ENCODE measurements at places on chromosomes 4 and X.

DNA sequence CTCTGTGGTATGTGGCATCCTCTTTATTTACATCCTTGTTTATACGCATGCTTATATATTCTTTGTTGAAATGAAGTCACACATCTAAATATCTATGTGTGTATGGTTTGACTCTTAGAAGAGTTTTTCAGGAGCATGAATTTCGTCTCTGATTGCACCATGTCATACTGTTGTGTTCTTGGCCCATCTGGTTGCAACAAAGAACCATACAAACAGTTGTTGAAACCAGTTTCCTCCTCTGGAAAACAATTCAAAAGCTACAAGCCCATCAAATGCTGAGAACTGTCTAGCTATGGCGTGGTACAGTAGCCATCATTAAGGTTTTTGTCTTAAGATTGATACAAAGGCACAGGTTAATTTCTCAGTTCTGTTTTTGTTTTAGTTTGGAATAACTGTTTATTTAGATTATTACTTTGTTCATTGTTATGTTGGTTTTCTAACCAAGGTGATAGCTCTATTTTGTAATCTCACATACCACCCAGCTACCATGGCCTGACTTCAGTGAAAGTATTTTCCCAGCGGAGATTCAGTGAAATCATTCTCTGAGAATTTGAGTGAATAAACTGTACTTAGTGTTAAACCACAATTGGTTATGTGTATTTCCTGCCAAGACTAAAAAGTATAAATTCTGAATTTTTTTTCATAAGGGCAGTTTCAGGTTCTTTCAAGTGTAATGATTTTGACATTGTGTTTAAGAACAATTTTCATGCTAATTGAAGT, 91.0 kb downstream of the ARHGAP24 start:
- no peak for DNase-seq

DNA sequence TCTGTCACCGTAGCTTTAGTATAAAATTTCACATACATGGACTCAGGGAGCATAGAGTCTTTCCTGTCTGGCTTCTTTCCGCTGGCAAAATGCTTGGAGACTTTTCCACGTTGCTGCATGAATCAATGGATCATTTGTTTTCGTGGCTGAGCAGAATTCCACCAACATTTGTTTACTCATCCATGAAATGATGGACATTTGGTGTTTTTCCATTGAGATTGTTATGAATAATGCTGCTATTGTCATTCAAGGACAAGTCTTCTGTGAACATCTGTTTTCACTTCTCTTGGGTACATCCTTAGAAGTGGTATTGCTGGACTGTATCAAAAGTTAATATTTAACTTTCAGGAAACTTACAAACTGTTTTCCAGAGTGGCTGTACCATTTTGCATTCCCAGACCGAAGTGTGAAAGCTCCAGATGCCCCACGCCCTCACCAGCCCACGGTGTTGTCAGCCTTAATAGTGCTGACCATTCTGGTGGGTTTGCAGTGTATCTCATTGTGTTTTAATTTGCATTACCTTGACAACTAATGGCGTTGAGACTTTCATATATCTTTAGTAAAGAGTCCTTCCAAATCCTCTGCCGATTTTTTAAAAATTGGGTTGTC, 5.8 kb upstream of the TMEM271 start:
- no peak for DNase-seq

GRCh38 chr4:184100297-184100885, 117.3 kb downstream of the ENPP6 start:
- DNase-seq: no peak

GRCh38 chrX:123773258-123773988, 40.6 kb upstream of the THOC2 start:
- no peak for DNase-seq

DNA sequence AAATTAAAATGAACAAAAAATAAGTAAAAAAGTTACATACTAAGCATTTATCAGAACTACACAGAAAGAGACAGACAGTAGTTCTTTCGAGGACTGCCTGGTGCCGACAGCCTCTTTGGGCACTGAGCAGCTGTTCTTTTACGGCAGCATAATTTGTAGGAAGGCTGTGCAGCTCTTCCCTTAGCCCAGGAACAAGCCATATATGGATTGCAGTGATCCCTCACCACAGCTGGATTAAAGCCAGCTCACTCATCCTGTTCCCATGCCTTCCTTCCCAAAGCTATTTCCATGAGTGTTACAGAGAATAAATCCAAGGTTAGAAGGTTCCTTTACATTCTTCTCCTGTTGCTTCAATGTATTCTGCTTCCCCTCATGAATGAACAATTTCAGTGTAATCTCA, 71.7 kb downstream of the DDX60L start:
- DNase-seq: no peak

GRCh38 chr4:113101669-113102068, 52.2 kb downstream of the ANK2 start:
- no peak for DNase-seq

DNA sequence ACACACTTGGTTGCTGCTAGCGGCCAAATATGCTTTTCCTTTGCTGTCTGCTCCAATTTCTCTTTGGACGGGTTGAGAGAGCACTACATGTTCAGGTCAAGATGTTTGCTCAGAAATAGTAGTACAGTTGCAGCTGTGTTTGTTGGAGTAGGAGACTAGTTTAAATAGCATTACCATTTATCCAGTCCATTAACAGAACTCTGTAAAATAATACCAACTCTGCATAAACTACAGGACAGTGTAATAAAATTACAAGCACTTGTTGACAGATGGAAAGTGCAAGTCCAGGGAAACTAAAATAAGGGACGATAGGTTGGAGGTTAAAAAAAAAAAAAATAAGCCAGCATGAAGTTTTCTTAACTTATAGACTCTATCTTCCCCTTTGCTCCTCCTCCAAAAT, 20.2 kb downstream of the SLIT2 start:
- no peak for DNase-seq

GRCh38 chr4:602559-602942, 22.8 kb upstream of the PDE6B start:
- peak; percentile 44 for DNase-seq

DNA sequence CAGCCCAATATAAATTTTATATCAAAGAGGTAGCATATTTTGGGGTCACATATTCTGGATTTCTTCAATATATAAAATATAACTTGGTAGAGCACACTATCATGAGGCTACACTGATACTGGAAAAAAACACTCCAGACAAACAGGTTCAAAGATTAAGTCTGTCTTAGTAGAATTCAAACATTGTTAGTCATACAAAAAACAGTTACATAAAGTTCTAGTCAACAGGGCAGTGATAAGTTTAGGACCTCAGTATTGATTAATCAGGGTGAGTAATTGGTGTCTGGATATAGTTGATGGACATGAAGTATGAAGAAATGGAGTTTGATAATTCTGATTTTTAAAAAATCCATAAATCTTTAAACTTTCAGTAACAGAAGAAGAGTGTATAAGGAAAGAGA, 1291.3 kb downstream of the FSTL5 start:
- no peak for DNase-seq

- DNase-seq: no peak
These were observed 295.0 kb upstream of the PITX2 start for GRCh38 chr4:110917835-110918234.

- no peak for DNase-seq
These were observed 283.9 kb upstream of the GPC4 start for GRCh38 chrX:133699023-133699728.

GRCh38 chr4:1049591-1049905, 38.1 kb downstream of the FGFRL1 start:
- DNase-seq: no peak

GRCh38 chr4:183714626-183715025, 55.5 kb downstream of the TRAPPC11 start:
- no peak for DNase-seq

DNA sequence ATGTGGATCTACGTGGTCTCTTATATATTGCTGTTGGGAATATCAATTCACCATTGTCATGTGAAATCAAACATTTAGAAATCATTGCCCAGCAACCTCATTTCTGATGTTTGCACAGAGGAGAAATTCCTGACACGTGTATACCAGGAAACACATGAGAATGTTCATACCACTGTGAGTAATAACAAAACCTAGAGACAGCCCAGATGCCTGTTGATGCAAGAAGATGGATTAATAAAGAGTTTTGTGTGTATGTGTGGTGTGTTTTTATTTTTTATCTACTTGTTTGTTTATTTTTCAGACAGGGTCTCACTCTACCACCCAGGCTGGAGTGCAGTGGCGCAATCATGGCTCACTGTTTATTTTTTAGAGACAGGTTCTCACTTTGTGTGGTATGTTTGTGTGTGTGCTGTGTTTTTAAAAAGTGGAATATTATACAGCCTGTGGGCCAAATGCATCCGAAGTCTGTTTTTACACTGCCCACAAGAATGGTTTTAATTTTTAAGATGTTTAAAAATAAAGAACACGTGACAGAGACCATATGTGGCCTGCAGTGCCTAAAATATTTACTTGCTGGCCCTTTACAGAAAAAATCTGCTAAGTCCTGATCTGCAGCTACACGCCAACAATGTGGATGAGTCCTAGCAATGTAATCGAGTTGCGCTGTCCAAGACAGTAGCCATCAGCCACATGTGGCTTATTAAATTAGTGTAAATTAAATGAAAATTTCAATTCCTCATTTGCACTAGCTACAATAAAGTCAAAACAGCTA, 39.2 kb downstream of the TXLNG start:
- no peak for DNase-seq

- DNase-seq: no peak
These were observed 127.9 kb upstream of the MAP3K15 start for GRCh38 chrX:19643203-19643602.

DNA sequence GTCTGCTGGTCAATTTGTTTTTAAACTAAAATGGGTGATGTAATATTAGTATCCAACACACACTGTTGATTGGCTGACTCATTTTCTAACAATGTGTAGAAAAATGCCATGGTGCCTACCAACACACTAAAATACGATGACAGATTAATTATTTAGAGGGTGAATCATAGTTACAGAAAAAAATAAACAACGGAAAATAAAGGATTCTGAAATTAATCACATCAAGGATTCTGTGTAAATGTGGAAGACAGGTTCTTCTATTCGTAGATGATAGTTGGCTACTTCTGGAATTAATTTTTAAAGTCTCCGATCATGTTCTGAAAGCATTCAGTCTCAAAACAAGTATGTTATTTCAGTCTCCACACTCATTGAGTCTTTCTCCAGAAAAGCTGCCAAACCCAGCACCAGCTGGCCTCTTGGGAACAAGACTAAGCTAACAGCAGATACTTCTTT, 8.2 kb upstream of the IQCM start:
- DNase-seq: no peak

- DNase-seq: peak; percentile 67
These were observed 66.4 kb downstream of the JADE3 start for GRCh38 chrX:46978341-46979291.

DNA sequence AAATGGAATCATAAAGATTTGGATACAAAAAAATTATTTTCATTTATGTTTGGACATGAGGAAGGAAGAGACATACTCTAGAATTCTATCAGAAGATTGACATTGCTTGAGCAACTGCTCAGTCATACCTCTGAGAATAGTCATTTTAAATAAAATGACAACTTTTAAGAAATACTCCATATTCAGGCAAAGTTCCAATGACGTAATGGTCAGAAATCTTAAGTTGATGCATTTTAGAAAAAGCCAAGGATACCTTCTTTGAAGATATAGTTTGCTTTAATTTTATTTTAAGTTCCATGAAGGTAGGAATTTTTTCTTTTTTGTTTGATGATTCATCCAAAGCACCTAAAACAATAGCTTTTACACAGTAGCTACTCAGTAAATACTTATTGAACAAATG, 110.3 kb upstream of the ATOH1 start:
- DNase-seq: no peak

- no peak for DNase-seq
These were observed 13.9 kb downstream of the TCEANC start for GRCh38 chrX:13666836-13667235.

DNA sequence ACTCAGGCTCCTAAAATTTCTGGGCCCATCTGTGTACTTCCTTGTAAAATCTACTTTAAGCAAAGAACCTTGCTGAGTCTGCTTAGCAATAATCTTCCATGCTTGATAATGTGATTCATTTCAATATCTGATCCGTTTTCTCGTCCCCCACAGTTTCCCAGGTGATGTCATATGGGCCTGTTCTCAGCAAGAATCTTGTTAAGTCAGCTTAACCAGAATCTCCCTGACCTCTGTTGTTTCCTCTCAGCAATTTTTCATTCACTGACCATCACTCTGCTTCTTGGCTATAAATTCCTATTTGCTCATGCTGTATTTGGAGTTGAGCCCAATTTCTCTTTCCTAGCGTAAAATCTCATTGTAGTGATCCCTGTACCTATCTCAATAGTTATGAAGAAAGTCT, 13.9 kb downstream of the CSN2 start:
- no peak for DNase-seq

GRCh38 chr4:188374871-188375270, 235.6 kb downstream of the TRIML1 start:
- DNase-seq: no peak

- DNase-seq: no peak
These were observed 446.3 kb upstream of the FRG1 start for GRCh38 chr4:189494407-189494806.

- peak; percentile 69 for DNase-seq
These were observed 96.3 kb upstream of the ENPP6 start for GRCh38 chr4:184313702-184314659.

All from CD4-positive, alpha-beta T cell treated with Interleukin-1 beta for 1 hour (primary cell).